A673 (cell line): ENCODE measurements at places on chromosomes 7 and 10. TPM values are rescaled to one million over a fixed set of nuclear protein-coding genes. Genes with fewer than 3 reads are reported as not detected.

DNA sequence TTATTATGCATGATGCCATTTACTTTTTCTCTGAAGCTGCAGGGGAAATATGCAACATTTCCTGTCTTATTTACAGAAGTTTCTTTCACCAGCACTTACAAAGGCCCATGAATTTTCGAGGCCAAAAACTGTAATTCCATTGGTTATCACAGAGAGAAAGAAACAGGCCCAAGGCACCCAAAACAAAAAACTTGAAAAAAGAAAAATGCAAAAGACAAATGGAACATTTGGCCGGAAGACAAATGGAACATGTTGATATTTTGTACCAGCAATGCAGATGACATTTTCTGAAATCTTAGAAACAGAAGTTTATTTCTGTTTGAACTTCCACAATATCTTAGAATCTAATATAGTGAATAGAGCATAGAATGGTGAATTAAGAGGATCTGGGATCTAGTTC is 56.3 kb upstream of the PNLIP start:
- DNase-seq, result no peak

GRCh38 chr10:91759581-91759986 is 38.6 kb upstream of the TNKS2 start:
- peak; percentile 3 for DNase-seq

GRCh38 chr7:128268233-128268632 is 27.2 kb downstream of the LEP start:
- no peak for DNase-seq

GRCh38 chr10:75688506-75689300 is 257.3 kb downstream of the LRMDA start:
- no peak for DNase-seq

DNA sequence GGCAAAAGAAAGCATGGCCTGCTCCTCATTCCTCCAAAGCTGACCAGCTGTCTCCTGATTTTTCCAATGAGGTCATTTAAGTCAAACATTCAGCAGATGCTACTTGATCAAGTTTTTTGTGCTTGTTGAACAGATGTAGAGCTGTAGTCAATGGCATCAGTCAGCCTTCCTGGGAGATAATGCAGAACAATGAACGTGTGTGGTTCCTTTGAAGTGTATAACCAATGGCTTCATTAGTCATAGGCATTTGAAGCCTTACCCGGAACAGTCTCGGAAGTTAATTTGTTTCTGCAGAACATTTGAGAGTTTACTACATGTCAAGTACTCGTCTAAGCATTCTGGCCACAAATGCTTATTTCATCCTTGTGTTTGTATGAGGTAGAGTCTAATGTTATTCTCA is 227.1 kb downstream of the ADRA2A start:
- no peak for DNase-seq

GRCh38 chr7:101882595-101883564 is 65.5 kb downstream of the CUX1 start:
- peak; percentile 84 for DNase-seq

- no peak for DNase-seq
Measured at GRCh38 chr7:112759905-112760304, 30.3 kb downstream of the TMEM168 start.

DNA sequence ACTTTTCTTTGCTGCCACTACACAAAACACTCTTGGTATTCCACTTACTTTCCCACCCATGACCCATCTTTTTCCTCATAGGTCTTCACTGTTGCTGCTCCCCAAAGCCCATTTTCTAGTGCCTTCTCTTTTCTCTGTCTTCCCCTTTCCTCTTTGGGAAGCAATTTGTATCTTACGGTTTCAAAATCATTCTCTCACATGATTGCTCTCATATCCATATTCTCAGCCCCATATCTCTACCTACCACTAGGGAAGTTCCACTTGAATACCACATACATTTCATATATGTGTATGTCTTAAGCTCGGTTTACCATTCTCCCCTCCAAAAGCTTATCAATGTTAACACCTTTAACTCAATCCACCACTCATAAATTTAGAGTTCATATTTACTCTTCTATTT is 3.2 kb upstream of the UBE2D1 start:
- DNase-seq, result no peak

DNA sequence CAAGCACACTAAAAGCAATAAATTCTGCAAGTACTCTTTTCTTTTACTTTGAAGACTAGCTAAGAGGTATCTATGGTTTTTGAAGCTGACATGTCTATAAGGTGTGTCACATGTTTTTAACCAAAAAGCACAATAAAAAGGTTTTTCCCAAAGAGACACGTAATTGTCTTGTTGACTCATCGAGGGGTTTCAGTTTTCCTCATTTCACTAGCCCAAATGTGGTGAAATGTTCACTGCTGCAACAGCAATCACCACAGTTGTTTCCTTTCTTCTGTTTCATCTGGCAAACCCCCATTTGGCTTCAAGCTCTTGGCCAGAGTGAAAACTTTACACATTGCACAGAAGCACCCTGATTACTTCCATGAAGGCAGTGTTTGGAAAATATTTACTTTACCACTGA is 3.8 kb upstream of the HOXA4 start:
- DNase-seq, result no peak

The TFR2 gene
- 1.4 and 2.0 TPM in 2 replicates for total RNA-seq

The KCND2 gene
- total RNA-seq, result not detected in 2 replicates

The NUTM2E gene
- 0.37 and 0.49 TPM in 2 replicates for total RNA-seq

The IRF5 gene
- not detected in 2 replicates for total RNA-seq
